Glutamatergic neuron (in vitro differentiated cells): ENCODE measurements at places on chromosomes 2 and 18. TPM values are rescaled to one million over a fixed set of nuclear protein-coding genes. Genes with fewer than 3 reads are reported as not detected.
A peak's percentile ranks its signal among the peaks of the same experiment; 100 is the strongest.

ADAM23 gene
- total RNA-seq: 16.4 TPM

IL1B gene
- not detected for total RNA-seq

ZC3H15 gene
- 79.7 TPM for total RNA-seq

EGR4 gene
- total RNA-seq: not detected

ASXL3 gene
- total RNA-seq: 45.6 TPM

DNA sequence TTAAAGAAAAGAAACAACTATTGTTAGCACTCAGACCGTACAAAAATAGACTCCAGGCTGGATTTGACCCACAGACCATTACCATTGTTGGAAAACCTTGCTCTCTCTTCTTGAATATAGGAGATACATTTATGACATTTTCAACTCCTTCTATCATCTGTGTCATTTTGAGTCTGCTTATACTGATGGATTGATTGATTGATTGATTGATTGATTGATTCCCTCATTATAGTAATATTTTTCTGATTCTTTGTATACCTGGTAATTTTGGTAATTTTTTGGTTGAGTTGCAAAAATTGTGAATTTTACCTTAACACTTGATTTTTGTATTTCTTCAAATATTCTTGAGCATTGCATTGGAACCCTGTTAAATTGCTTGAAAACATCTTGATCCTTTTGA, 114.2 kb upstream of the KLHL29 start:
- no peaks in the 10 kb centered on the region for H3K4me1 ChIP-seq
- no peaks in the 10 kb centered on the region for H3K36me3 ChIP-seq
- no peak for DNase-seq

DNA sequence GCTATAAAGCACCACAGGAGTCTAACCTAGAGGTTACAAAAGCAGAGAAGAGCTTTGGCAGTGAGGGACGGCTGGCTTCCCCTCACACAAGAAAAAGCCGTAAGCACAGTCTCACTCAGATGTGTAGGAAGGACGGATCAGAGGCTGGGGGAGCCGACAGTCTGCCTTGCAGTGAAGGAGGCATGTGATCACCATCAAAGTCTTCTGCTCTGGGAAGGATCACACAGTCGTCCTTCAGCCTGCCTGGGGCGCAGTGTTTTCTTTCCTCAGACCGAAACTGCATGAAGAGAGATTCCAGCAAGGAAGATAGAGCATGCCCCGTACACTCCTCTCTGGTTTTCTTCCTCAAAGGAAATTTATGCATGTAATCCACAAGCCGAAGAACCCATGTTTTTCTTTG, 24.1 kb downstream of the GATA6 start:
- peaks cover 4% of the 10 kb centered on the region for H3K27me3 ChIP-seq
- no peak overlapping the region for H3K27ac ChIP-seq
- no peak for DNase-seq
- H3K36me3 ChIP-seq: no peaks in the 10 kb centered on the region
- H3K4me3 ChIP-seq: no peak overlapping the region

DNA sequence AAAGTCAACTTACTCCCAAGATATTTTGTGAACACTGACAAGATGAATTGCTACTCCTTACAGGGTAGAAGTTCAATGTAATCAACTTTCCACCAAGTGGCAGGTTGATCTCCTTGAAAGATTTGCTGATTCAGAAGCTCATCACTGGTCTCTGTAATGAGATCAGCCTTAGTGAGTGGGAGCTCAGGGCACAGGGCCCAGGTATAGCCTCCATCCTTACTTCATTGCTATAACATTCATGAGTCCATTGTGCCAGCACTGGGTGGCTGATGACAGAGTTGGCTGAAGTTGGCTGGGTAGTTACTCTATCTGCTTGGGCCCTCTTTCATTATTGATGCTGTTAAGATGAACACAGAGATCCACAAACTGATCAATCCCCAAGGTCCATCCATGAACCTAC, 379.0 kb downstream of the IRS1 start:
- no peak overlapping the region for H3K27ac ChIP-seq
- H3K4me1 ChIP-seq: peaks cover 6% of the 10 kb centered on the region
- H3K4me3 ChIP-seq: no peak overlapping the region
- H3K36me3 ChIP-seq: no peaks in the 10 kb centered on the region
- no peaks in the 10 kb centered on the region for H3K27me3 ChIP-seq

DNA sequence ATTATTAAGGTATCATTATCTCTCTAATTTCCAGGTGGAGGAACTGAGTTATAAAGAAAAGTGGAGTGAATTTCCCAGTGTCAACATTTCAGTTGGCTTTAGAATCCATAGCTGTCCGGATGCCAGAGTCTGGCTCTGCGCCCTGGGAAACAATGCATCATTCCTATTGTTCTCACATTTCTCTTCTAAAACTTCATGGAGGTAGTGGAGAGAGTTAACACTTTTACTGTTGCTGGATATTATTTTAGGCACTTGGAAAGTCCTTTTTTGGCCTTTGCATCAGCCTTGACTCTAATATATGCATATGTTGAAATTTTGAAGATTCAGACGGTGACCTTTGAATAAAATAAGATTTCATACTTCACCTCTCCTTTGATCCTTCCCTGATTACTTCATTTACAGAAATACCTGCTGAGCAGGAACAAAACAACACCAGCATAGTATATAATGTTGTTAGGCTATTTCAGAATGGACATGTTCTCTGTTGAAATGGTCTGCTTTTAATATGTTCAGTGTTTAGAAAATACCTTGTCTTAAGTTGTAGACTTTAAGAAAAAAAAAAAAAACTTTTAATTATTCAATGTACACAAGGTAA, 148.8 kb downstream of the EPHA4 start:
- H3K27ac ChIP-seq: no peak overlapping the region
- no peak for DNase-seq
- no peaks in the 10 kb centered on the region for H3K4me1 ChIP-seq
- no peaks in the 10 kb centered on the region for H3K27me3 ChIP-seq

DNA sequence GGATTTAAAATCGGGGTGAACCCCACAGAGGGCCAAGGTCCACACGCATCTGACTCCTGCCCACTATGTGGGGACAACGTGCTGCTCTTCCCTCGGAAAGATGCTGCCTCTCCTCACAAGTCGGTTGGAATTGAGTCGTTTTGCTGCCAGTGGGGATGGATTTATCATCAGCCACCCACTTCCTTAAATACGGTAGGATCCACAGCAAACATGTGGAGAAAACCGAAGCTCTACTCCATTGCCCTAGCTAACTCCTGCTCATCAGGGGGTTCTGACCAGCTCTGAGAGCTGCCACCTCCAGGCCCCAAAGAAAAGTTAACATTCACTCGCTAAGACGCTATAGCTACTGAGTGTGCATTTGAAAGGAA, 80.9 kb downstream of the CHRNA1 start:
- no peaks in the 10 kb centered on the region for H3K4me1 ChIP-seq
- H3K27ac ChIP-seq: no peak overlapping the region
- DNase-seq: no peak

DNA sequence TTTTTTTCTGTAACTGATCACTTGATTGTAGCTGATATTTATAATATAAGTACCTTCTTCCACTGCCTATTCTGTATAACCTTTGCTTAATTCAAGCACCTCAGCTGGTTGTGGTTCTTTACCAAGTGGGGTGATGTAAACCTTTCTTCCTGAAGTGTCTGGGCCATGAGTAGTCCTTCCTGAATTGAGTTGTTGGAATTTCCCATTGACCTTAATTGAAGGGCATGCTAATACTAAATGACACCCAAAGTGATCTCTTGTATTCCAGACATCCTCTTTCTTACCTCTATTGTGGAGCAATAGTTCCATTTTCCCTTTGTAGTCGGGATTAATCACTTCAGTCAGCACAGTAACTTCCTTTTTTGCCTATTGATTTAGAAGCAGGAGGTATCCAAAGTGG, 1496.8 kb upstream of the CELF4 start:
- H3K36me3 ChIP-seq: no peaks in the 10 kb centered on the region
- no peaks in the 10 kb centered on the region for H3K4me1 ChIP-seq
- no peak overlapping the region for H3K27ac ChIP-seq
- no peak for DNase-seq

GRCh38 chr2:15840969-15841368, 99.4 kb upstream of the MYCN start:
- H3K27me3 ChIP-seq: no peaks in the 10 kb centered on the region
- no peaks in the 10 kb centered on the region for H3K36me3 ChIP-seq
- DNase-seq: no peak
- H3K27ac ChIP-seq: no peak overlapping the region
- H3K4me1 ChIP-seq: peaks cover 3% of the 10 kb centered on the region

GRCh38 chr2:154537024-154537423, 161.5 kb upstream of the KCNJ3 start:
- H3K27ac ChIP-seq: no peak overlapping the region
- no peak overlapping the region for H3K4me3 ChIP-seq
- H3K27me3 ChIP-seq: no peaks in the 10 kb centered on the region
- DNase-seq: no peak
- H3K4me1 ChIP-seq: no peaks in the 10 kb centered on the region

- no peak overlapping the region for H3K27ac ChIP-seq
- H3K4me3 ChIP-seq: no peak overlapping the region
- no peaks in the 10 kb centered on the region for H3K36me3 ChIP-seq
- no peak for DNase-seq
These were observed 18.1 kb downstream of the LCLAT1 start for GRCh38 chr2:30465171-30465545.

- no peaks in the 10 kb centered on the region for H3K36me3 ChIP-seq
- no peak overlapping the region for H3K4me3 ChIP-seq
- H3K27me3 ChIP-seq: peaks cover 3% of the 10 kb centered on the region
These were observed 4.7 kb downstream of the EPG5 start for GRCh38 chr18:45962461-45962860.

- DNase-seq: no peak
- peaks cover 45% of the 10 kb centered on the region for H3K4me1 ChIP-seq
- peak overlapping the region; percentile 17 for H3K27ac ChIP-seq
- H3K36me3 ChIP-seq: no peaks in the 10 kb centered on the region
- H3K4me3 ChIP-seq: no peak overlapping the region
- H3K27me3 ChIP-seq: peaks cover 2% of the 10 kb centered on the region
These were observed 53.2 kb downstream of the SPRED2 start for GRCh38 chr2:65379223-65379622.

- DNase-seq: no peak
- peaks cover 14% of the 10 kb centered on the region for H3K4me1 ChIP-seq
These were observed 43.6 kb upstream of the OTOS start for GRCh38 chr2:240183875-240184590.
